Activated CD8-positive, alpha-beta T cell treated with anti-CD3 and anti-CD28 coated beads for 36 hours (primary cell): ENCODE measurements at places on chromosomes 5 and 9. TPM values are rescaled to one million over a fixed set of nuclear protein-coding genes. Genes with fewer than 3 reads are reported as not detected.
A peak's percentile ranks its signal among the peaks of the same experiment; 100 is the strongest.

SPAAR gene
- total RNA-seq, result not detected

NRG2 gene
- total RNA-seq, result not detected

F2RL1 gene
- total RNA-seq, result 2.2 TPM

FOXI1 gene
- total RNA-seq, result not detected

OR13C4 gene
- not detected for total RNA-seq

C9orf50 gene
- total RNA-seq, result not detected

DNA sequence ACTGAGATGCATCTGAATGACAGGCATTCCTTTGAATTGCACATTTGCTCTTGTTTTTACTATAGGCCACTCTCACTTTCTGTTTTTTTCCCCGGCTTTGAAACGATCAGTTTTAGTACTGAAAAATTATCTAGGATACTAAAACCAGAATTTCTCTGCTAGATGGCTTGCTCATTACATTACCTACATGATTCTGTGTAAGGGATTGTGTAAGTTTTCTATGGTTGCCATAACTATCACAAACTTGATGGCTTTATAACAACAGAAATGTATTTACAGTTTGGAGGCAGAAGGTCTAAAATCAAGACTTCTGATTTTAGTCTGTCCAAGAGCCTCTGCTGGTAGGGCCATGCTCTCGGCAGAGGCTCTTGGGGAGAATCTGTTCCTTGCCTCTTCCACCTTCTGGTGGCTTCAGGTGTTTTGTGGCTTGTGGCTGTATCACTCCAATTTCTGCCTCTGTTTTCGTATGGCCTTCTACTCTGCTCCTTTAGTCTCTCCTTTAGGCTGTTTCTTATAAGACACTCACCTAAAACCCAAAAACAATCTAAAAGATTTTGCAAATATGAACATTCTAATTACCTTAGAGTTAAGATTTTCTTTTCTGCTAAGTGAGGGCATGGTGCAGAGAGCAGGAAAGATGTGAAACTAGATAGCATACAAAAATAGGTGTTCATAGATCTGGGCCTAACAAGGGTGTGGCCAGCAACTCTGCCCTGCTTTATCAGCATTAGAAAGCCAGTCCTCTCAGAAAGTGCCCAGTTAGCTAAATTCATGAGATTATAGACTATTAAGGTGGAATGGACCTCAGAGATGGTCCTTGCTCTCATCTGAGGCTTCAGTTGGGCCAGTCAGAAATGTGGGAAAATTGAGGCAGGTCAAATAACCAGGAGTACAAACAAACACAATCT lies 93.3 kb upstream of the CDKN2B start:
- H3K27ac ChIP-seq, result no peak overlapping the region
- H3K36me3 ChIP-seq, result no peaks in the 10 kb centered on the region
- peaks cover 5% of the 10 kb centered on the region for H3K27me3 ChIP-seq
- DNase-seq, result no peak
- H3K4me3 ChIP-seq, result no peak overlapping the region

- H3K27ac ChIP-seq, result peak within 1 kb of the TSS; percentile 75
- peaks cover 17% of the 10 kb centered on the region for H3K27me3 ChIP-seq
- peaks cover 26% of the 10 kb centered on the region for H3K4me1 ChIP-seq
- no peaks in the 10 kb centered on the region for H3K36me3 ChIP-seq
- H3K4me3 ChIP-seq, result peak within 1 kb of the TSS; percentile 91
These were observed at the start of gene DCTN3 for GRCh38 chr9:34620061-34620994. Gene DCTN3, minus strand, starts transcription at chr9:34620495. Its CDS starts 31 bp downstream, at chr9:34620464.

DNA sequence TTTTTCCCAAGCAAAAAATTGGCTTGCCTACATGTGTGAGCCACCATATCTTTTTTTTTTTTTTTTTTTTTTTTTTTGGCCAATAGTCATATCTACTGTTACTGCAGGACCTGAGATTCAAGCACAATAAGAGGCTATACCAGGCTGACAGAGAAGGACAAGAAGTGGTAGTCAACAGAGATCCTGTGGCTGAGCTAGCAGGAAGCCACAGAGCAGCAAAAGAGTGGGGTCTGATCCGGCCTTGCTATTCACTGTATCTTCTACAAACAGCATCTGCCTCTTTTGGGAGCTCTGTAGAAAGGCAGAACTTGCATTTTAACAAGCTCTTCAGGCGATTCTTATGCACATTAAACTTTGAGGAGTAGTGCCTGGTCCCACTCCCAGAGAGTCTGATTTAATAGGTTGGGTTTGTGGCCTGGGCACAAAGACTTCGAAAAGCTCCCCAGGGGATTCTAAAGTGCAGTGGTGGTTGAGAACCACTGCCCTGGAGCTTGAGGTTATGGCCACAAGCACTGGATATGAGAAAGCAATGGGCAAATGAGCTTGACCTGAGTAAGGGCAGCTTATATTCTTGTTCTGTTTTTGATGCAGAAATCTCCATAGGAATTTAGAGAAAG lies 162.8 kb downstream of the PIK3R1 start:
- no peaks in the 10 kb centered on the region for H3K27me3 ChIP-seq
- peak overlapping the region; percentile 11 for H3K27ac ChIP-seq
- no peaks in the 10 kb centered on the region for H3K36me3 ChIP-seq

DNA sequence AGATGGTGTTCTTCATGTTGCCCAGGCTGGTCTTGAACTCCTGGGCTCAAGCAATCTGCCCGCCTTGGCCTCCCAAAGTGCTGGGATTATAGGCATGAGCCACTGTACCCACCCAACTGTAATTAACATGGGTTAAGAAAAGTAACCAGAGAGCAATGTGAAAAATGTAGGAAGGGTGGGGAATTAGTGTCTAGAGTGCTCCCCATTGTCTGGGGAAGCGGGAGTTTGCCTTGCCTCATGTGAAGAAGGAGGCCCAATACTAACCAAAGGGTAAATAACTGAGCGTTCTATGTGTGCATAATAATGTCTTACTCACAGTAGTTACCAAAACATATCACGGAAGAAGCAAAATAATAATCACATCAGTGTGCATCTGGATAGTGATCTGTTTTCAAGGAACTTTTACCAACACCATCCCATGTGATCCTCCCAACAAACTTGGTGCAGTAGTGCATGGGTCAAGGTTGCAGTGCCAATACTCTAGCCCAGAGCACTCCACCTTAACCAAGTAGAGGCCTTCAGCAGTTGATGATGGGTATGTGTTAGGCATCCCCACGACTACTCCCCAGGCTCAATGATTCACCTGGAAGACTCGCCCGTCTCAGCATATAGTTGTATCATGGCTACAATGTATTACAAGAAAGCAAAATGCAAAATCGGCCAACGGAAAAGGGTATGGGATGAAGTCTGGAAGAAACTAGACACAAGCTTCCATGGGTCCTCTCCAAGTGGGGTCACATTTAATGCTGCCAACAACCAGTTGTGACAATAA lies 26.2 kb downstream of the GNAQ start:
- H3K27ac ChIP-seq, result no peak overlapping the region
- no peak overlapping the region for H3K4me3 ChIP-seq
- DNase-seq, result no peak
- no peaks in the 10 kb centered on the region for H3K27me3 ChIP-seq
- peaks cover 6% of the 10 kb centered on the region for H3K36me3 ChIP-seq

- H3K4me3 ChIP-seq, result no peak overlapping the region
- H3K4me1 ChIP-seq, result no peaks in the 10 kb centered on the region
These were observed 69.2 kb downstream of the STK32A start for GRCh38 chr5:147303976-147304375.

GRCh38 chr5:17727098-17727497 lies 92.8 kb downstream of the TAF11L14 start:
- no peaks in the 10 kb centered on the region for H3K27me3 ChIP-seq
- no peak overlapping the region for H3K4me3 ChIP-seq
- DNase-seq, result no peak
- no peaks in the 10 kb centered on the region for H3K4me1 ChIP-seq
- H3K36me3 ChIP-seq, result no peaks in the 10 kb centered on the region

GRCh38 chr9:126696401-126697145 lies 82.8 kb downstream of the LMX1B start:
- DNase-seq, result no peak
- H3K4me3 ChIP-seq, result no peak overlapping the region
- H3K27ac ChIP-seq, result no peak overlapping the region
- H3K27me3 ChIP-seq, result peaks cover 2% of the 10 kb centered on the region

DNA sequence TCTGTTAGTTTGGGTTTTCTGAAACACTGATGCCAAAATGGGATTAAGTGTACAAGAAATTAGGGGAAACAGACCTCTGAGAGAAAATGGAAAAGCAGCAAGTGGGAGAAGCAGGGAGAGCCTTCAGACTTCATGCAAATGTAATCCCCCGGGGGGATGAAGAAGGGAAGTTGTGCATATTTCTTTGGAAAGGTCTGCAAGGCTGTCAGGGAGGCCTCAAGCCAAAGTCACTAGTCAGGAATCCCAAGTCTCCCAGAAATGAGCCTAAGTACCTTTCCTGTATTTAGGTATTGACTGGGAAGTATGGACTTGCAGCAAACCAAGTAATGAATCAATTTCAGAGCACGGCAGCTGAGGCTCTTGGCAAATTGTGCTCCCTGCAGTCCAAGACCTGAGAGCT lies 2.2 kb downstream of the FTMT start:
- no peaks in the 10 kb centered on the region for H3K36me3 ChIP-seq
- H3K27ac ChIP-seq, result no peak overlapping the region
- H3K4me3 ChIP-seq, result no peak overlapping the region
- no peaks in the 10 kb centered on the region for H3K4me1 ChIP-seq

DNA sequence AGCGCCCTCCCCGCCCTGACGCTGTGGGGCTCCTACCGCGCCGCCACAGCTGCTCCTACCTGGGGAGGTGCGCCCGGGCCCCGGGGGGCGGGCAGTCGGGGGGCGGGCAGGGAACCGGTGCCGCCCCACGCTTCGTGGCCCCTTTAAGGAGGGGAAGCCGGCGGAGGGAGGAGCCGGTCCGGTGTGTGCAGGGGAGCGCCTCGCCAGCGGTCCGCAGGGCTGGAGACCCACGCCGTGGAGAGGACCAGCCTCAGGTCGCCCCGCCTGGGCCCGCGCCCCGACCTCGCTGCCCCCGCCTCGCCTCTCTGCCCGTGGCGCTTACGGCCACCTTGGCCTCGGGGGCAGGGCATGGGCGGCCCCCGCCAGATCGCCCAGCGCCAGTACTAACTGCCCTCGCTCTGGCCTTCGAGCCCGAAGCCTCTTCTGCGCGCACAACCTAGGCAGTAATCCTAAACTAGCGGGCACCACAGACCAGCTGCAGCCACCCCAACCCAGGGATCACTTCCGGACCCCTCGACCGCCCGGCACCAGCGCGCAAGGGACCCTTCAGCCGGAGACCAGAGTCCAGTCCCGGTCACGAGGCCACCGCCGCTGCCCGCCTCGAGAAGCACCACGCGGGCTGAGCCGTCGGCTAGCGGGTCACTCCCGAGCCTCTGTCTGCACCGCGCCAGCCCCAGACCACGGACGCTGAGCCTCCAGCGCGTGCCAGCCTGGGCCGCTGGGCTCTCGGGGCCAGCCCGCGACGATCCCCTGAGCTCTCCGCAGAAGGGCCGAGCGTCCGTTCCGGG lies at the start of gene FOXE1:
Gene FOXE1 (plus strand): TSS at position 171 of the 788 bp plus-strand sequence. CDS start 689 bp downstream, outside the sequence.
- H3K4me1 ChIP-seq, result peaks cover 33% of the 10 kb centered on the region
- peak within 1 kb of the TSS; percentile 82 for H3K4me3 ChIP-seq
- no peak within 1 kb of the TSS for H3K27ac ChIP-seq
- DNase-seq, result no peak
- H3K36me3 ChIP-seq, result peaks cover 2% of the 10 kb centered on the region

GRCh38 chr9:16386007-16386826 lies 484.3 kb downstream of the BNC2 start:
- no peak overlapping the region for H3K4me3 ChIP-seq
- H3K4me1 ChIP-seq, result no peaks in the 10 kb centered on the region
- no peak for DNase-seq
- H3K27me3 ChIP-seq, result no peaks in the 10 kb centered on the region
- no peak overlapping the region for H3K27ac ChIP-seq

DNA sequence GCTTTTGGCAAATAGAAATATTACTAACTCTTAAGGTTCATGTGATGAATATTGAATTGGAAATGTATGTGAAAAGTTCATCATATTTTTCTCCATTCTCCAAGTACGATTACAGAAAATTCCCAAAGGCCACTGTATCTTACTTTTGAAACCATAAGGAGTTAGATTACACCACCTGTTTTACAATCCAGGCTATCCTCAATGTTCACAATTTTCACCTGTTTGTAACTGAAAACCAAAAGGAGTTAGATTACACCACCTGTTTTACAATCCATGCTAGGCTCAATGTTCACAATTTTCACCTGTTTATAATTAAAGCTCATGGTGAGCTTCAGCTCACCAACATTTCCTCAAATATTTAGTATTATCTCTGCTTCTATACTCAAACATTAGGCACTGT lies 188.0 kb downstream of the HCN1 start:
- H3K27me3 ChIP-seq, result no peaks in the 10 kb centered on the region
- no peaks in the 10 kb centered on the region for H3K4me1 ChIP-seq
- no peaks in the 10 kb centered on the region for H3K36me3 ChIP-seq
- no peak overlapping the region for H3K27ac ChIP-seq
- DNase-seq, result no peak

DNA sequence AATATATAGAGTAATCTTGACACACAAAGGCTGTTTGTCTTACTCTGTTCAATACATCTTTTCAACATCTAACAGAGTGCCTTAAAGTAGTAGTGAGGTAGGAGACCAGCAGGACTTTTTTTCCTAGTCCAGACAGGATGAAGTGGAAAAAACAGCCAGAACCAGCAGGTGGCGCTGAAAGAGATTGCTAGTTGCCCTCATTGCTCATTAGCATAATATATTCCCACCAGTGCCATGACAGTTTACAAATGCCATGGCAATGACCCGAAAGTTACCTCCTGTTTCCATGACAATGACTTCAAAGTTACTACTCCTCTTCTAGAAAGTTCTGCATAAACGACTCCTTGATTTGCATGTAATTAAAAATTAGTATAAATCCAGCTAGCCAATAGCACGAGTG lies 387.4 kb downstream of the ACTL7B start:
- H3K36me3 ChIP-seq, result no peaks in the 10 kb centered on the region
- H3K27me3 ChIP-seq, result no peaks in the 10 kb centered on the region
- no peak overlapping the region for H3K4me3 ChIP-seq

- DNase-seq, result no peak
- peaks cover 4% of the 10 kb centered on the region for H3K36me3 ChIP-seq
- peaks cover 12% of the 10 kb centered on the region for H3K27me3 ChIP-seq
- peaks cover 6% of the 10 kb centered on the region for H3K4me1 ChIP-seq
- no peak overlapping the region for H3K27ac ChIP-seq
These were observed 33.9 kb upstream of the FAM120A start for GRCh38 chr9:93417538-93417937.

DNA sequence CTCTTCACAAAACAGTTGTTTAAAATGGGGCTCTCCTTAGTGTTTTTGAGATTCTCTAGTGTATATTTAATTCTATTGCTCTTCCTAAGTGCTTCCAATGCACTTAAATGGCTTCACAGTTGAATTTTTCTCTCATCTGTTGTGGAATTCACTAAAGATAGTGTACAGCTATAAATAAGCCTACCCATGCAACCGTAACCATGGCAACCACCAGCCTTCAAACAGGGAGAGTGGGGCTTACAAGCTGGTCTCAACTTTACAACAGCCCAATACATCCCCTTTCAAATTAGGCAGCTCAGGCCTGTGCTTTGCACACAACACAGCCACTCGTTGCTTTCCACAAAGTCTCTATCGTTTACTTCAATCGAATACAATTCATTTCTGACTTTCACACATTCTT lies 144.0 kb upstream of the PLPPR1 start:
- no peaks in the 10 kb centered on the region for H3K4me1 ChIP-seq
- no peak overlapping the region for H3K27ac ChIP-seq
- H3K27me3 ChIP-seq, result no peaks in the 10 kb centered on the region
- no peak overlapping the region for H3K4me3 ChIP-seq

- H3K4me1 ChIP-seq, result no peaks in the 10 kb centered on the region
- no peak overlapping the region for H3K4me3 ChIP-seq
- no peak for DNase-seq
- H3K27ac ChIP-seq, result no peak overlapping the region
- no peaks in the 10 kb centered on the region for H3K27me3 ChIP-seq
These were observed 195.7 kb downstream of the AOPEP start for GRCh38 chr9:94922098-94922607.

GRCh38 chr9:107969727-107970126 lies 480.2 kb upstream of the KLF4 start:
- no peaks in the 10 kb centered on the region for H3K36me3 ChIP-seq
- H3K27me3 ChIP-seq, result no peaks in the 10 kb centered on the region
- no peak overlapping the region for H3K4me3 ChIP-seq
- H3K27ac ChIP-seq, result no peak overlapping the region
- H3K4me1 ChIP-seq, result no peaks in the 10 kb centered on the region
- DNase-seq, result no peak
